Glutamatergic neuron (in vitro differentiated cells): ENCODE measurements at places on chromosomes 13 and 19. TPM values are rescaled to one million over a fixed set of nuclear protein-coding genes. Genes with fewer than 3 reads are reported as not detected.

- no peak overlapping the region for H3K27ac ChIP-seq
- H3K36me3 ChIP-seq: no peaks in the 10 kb centered on the region
These were observed 14.2 kb downstream of the EFNB2 start for GRCh38 chr13:106521095-106521799.

GRCh38 chr13:113915786-113916329 is 52.0 kb upstream of the GAS6 start:
- peak overlapping the region; percentile 81 for H3K4me3 ChIP-seq
- no peak for DNase-seq
- peaks cover 23% of the 10 kb centered on the region for H3K36me3 ChIP-seq
- H3K4me1 ChIP-seq: no peaks in the 10 kb centered on the region

DNA sequence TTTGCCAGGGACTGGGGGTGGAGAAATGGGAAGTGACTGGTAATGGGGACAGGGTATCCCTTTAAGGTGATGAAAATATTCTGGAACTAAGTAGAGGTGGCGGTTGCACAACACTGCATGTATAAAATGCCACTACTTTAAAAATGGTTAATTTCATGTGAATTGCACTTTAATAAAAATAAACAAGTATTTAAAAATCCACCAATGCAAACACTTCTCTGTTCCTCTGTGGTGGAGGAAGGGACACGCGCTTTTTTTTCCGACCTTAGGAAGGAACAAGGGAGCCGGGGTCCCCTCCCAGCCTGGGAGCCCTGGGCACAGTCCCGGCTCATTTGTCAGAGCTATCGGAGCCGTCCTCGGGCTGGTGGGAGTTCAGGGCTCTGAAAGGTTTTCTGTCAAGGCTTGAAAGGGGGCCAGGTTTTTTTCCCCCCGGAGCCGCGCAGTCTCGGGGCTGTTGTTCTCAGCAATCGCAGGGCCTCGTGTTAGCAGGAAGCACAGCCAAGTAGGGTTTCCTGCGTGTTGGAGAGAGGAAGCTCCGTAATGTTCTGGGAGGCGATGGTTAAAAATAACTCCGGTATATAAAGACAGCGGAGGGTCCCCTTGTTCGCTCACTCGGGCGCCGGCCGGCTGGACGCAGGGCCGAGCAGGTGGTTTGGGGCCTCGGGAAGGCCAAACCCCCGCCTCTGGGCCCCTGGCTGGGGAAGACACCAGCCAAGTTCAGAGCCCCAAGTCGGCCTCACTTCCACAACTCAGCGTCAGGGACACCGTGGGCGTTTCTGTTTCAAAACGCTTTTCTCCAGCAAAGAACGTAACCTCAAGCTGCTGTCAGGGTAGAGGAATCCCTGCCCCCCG is 41.2 kb upstream of the KLF2 start:
- no peaks in the 10 kb centered on the region for H3K36me3 ChIP-seq
- no peak overlapping the region for H3K27ac ChIP-seq
- peaks cover 6% of the 10 kb centered on the region for H3K27me3 ChIP-seq
- no peak for DNase-seq
- no peaks in the 10 kb centered on the region for H3K4me1 ChIP-seq
- H3K4me3 ChIP-seq: no peak overlapping the region

- peaks cover 22% of the 10 kb centered on the region for H3K4me1 ChIP-seq
- H3K27me3 ChIP-seq: no peaks in the 10 kb centered on the region
- H3K4me3 ChIP-seq: peak overlapping the region; percentile 64
- no peak for DNase-seq
- no peaks in the 10 kb centered on the region for H3K36me3 ChIP-seq
These were observed 321.1 kb upstream of the EDNRB start for GRCh38 chr13:78239714-78240113.

- peaks cover 3% of the 10 kb centered on the region for H3K27me3 ChIP-seq
- H3K27ac ChIP-seq: no peak overlapping the region
- no peak overlapping the region for H3K4me3 ChIP-seq
- peaks cover 10% of the 10 kb centered on the region for H3K36me3 ChIP-seq
- H3K4me1 ChIP-seq: no peaks in the 10 kb centered on the region
These were observed 57.9 kb downstream of the GADD45B start for GRCh38 chr19:2533686-2534422.

GRCh38 chr13:23470790-23471614 is 37.5 kb upstream of the SACS start:
- H3K4me3 ChIP-seq: no peak overlapping the region
- peaks cover 44% of the 10 kb centered on the region for H3K4me1 ChIP-seq
- no peaks in the 10 kb centered on the region for H3K36me3 ChIP-seq
- H3K27me3 ChIP-seq: peaks cover 3% of the 10 kb centered on the region

DNA sequence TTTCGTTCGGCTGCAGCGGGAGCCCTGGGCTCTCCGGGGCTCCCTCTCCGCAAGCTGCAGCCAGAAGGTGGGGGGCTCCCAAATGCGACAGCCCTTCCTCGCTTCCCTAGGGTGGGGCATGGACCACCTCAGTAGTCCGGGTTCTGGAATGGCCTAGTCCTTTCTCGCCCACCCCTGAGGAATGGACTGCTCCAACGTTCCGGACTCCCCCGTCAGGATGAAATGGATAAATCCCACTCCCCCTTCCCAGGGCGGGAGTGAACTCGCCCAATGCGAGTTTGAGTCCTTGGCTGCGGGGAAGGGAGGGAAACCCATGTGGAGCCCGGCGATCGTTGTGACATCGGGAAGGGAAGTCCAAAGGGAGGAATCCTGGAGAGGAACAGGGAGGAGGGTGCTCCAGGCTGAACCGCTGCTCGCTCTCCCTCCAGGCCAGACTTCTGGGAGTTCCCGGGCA is 5.5 kb downstream of the HRC start:
- peaks cover 13% of the 10 kb centered on the region for H3K4me1 ChIP-seq
- DNase-seq: peak; percentile 83
- peaks cover 26% of the 10 kb centered on the region for H3K27me3 ChIP-seq
- peak overlapping the region; percentile 89 for H3K27ac ChIP-seq

DNA sequence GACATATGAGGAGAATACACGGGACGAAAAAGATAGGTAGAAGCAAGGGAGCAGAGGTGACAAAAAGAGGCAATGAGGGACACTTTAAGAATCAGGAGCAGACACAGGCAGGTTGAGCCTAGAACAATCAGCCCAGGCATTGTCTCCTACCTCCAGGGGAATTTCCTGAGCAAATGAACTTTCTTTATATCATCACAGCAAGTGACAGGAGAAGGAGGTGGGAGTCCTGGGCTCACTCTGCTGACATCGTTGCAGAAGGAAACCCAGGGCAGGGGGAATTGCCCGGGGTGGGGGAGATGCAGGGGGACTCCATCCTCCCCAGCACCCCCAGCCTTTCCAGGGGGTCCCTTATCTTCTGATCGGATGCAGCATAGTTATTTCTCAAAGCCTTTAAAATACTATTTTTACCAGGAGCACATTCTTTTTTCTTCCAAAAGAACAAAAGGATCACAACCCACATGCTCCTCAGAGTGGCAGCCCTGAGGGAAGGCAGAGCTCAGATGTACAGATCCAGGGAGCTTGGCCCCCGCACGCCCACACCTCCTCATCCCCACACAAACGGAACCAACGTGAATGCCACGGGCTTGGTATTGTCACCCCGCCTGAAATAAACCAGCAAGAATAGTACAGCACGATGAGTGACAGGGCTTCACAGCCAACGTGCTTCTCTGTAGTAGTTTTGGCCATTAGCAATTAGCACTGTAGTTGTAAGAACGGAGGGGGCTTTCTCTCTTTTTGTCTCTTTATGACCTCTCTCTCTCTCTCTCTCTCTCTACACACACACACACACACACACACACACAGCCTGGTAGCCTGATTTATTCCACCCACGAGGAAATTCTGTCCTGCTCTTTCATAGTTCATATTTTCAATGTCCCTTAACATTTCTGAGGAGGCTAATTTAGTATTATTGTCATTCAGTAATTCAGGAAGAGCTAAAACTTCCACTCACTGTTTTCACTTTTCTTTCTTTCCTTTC is 169.5 kb upstream of the UBL3 start:
- H3K27ac ChIP-seq: no peak overlapping the region
- no peak for DNase-seq
- peaks cover 10% of the 10 kb centered on the region for H3K4me1 ChIP-seq
- peaks cover 10% of the 10 kb centered on the region for H3K27me3 ChIP-seq
- H3K4me3 ChIP-seq: no peak overlapping the region

DNA sequence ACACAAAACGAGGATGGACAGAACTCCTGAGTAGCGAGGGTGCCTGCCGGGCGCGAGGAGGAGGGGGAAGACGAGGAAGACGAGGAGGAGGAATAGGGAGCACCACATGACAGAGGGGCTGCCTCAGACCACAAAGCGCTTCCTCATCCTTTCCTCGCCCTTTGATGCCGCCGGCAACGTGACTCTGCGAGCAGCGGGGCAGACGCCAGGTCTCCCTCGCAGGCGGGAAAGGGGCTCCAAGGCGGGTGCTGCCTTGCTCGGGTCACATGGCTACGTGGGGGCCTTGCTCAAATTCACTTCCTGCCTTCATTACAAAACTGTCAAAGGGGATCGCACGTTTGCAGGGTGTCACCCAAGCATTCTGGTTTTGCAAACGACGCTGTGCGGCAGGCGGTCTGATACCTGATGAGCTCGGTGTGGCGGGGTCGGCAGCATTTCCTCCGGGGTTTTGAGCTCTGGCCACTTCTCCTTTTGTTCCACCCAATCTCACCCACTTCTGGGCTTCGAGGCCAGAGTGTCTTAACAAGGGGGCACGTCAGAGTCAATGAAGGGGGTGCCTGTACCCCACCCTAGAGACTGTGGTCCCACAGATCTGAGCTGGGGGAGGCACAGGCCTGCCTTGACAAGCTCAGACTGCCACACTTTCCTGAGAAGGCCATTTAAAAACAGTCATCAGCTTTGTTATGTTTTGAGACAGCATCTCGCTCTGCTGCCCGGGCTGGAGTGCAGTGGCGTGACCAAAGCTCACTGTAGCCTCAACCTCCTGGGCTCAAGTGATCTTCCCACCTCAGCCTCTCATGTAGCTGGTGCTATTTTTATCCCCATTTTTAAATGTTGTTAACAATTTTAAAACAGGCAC is 14.9 kb downstream of the MAP2K2 start:
- H3K4me1 ChIP-seq: peaks cover 6% of the 10 kb centered on the region
- DNase-seq: no peak
- H3K27me3 ChIP-seq: peaks cover 8% of the 10 kb centered on the region
- no peak overlapping the region for H3K4me3 ChIP-seq
- H3K27ac ChIP-seq: no peak overlapping the region

Gene LYL1
- total RNA-seq: 1.3 TPM

Gene IGFL3
- not detected for total RNA-seq

Gene MYO1F
- 0.10 TPM for total RNA-seq

Gene TNFRSF19
- total RNA-seq: 188 TPM

Gene PTGIR
- 0.27 TPM for total RNA-seq

Gene TRAPPC6A
- total RNA-seq: 31.6 TPM
